A172 (cell line): ENCODE measurements at places on chromosomes 3 and 15.
A peak's percentile ranks its signal among the peaks of the same experiment; 100 is the strongest.

- no peak for DNase-seq
Measured at GRCh38 chr3:84891851-84892250, 66.9 kb upstream of the CADM2 start.

- DNase-seq: no peak
Measured at GRCh38 chr3:181564222-181564621, 147.5 kb upstream of the SOX2 start.

GRCh38 chr3:14539384-14539741 is 779 bp downstream of the GRIP2 start:
- DNase-seq: no peak

DNA sequence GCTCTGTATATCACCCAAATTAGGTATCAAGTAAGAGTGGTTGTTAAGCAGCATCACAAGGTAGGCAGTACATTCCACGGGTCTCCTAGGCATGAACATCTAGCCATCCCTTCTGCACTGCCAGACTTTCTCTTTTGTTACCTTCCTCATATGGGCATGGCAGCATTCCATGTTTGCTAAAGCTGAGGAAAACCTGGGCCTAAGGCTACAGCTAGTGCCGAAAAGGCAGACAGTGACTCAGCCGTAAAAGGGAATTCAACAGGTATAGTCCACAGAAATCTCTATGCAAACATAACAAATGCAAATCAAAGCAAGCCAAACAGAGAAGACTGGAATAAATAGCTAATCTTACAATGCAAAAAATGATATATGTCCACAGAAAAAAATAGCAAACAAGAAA is 645.4 kb downstream of the ZBBX start:
- DNase-seq: no peak

DNA sequence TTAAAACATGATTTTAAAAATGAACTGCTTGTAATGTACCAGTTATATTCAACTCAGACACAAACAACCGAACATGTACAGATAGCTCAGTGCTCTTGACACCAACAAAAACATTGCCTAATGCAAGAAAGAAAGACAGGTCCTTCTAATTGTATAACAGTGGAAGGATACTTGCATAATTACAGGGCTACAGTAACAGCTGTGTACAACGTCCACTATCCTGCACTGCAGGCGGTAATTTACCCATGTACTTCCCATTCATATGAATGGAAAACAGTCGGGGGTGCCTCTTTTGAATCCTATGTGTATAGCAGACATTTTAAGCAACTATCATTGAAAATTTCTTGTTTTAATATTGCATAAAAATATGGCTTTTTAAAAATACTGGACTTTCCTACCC is 41.1 kb upstream of the PLSCR5 start:
- no peak for DNase-seq

DNA sequence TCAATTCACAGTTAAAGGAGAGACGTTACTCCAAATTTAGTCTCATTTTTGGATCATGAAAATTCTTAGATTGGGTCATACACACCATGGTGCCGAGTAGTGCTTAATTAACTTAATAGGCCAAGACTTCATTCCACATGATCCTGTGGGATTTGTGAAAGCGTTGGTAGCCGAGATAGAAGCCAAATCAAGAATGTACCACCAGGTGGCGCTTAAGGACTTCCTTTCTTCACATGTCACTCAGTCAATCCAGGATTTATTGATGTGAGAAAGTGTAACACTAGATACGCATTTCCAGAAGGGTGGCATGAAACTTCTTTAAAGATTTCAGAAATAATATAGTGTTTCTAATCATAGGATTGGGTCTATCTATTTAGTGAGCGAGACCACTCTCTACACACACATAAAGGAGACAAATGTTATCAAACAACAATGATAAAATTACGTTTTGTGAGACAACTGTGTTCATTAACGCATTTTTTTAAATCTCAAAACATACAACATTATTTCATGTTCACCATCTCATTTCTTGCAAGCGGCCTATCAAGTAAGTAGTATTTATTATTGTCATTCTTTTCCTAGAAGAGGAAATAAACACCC is 436.1 kb downstream of the CHL1 start:
- peak; percentile 59 for DNase-seq
